ENCODE measurements at places on chromosomes 12 and 14. TPM values are rescaled to one million over a fixed set of nuclear protein-coding genes. Genes with fewer than 3 reads are reported as not detected.

GRCh38 chr14:74859757-74860552, 16.0 kb downstream of the PROX2 start:
- no peak overlapping the region for H3K4me3 ChIP-seq
- H3K36me3 ChIP-seq = no peaks in the 10 kb centered on the region
- no peak for DNase-seq
- H3K27me3 ChIP-seq = no peaks in the 10 kb centered on the region

DNA sequence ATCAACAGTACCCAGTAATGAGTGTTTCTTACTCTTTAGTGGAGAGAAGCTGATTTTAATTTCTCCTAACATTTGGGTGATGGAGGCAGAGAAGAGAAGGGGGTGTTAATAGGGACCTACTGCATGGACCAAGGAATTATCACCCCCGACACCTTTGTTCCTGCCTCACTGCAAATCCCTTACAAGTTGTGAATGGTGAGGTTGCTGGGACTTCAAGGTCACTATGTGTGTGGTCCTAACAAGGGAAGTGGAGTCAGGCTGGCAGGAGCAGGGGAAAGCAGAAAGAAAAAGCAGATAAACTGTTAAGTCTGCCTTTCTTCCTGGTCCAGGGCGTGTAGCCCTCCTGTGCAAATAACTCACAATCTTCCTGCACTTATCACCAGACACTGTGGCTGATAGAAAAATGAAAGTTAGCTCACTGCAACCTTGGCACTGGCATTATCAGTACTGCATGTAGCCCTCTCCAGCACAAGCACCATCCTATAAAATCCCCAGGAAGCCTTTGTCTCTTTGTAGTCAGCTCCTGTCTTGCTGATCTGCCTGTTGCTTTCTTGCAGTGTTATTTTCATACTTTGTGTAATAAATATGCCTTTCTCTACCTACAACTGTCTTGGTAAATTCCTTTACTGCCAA, 112.3 kb upstream of the DNM1L start:
- H3K27me3 ChIP-seq = no peaks in the 10 kb centered on the region
- H3K4me3 ChIP-seq = no peak overlapping the region
- peak overlapping the region; percentile 58 for H3K27ac ChIP-seq
- no peaks in the 10 kb centered on the region for H3K36me3 ChIP-seq
- DNase-seq = no peak

- no peak overlapping the region for H3K4me3 ChIP-seq
- H3K4me1 ChIP-seq = peaks cover 5% of the 10 kb centered on the region
- no peak overlapping the region for H3K27ac ChIP-seq
- H3K36me3 ChIP-seq = no peaks in the 10 kb centered on the region
- no peaks in the 10 kb centered on the region for H3K27me3 ChIP-seq
These were observed 45.1 kb upstream of the MEG3 start for GRCh38 chr14:100780646-100781355.

- DNase-seq = no peak
- no peak overlapping the region for H3K4me3 ChIP-seq
- H3K36me3 ChIP-seq = no peaks in the 10 kb centered on the region
These were observed 31.5 kb upstream of the NUAK1 start for GRCh38 chr12:106170285-106170684.

DNA sequence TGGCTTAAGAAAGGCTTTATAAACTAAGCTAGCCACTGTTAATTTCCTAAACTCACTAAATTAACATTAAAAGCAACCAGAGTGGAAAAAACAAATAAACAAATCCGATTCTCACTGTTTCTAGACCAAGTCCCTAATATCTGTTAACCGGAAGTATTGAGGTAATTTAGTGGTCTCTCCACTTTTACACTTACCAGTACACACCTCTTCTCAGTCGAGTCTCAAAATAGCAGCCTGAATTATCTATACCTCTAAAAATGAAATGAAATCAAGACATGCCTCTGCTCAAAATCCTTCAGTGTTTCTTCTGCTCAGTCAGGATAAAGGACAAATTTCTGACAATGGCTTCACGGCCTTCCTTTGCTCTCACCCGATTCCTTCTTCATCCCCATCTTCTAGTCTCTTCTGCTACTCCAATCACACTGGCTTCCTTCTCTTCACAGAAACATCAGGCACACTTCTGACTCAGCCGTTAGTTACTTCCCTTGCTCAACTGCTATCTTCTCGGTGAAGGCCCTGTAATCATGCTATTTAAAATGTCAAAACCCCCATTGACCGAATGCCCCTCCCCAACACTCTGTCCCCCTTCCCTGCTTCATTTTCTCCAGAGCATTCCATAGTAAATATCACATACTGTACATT, 161.3 kb downstream of the KITLG start:
- no peaks in the 10 kb centered on the region for H3K36me3 ChIP-seq
- peak; percentile 75 for DNase-seq
- H3K4me3 ChIP-seq = no peak overlapping the region
- H3K4me1 ChIP-seq = no peaks in the 10 kb centered on the region

- DNase-seq = no peak
- no peak overlapping the region for H3K27ac ChIP-seq
- no peak overlapping the region for H3K4me3 ChIP-seq
- no peaks in the 10 kb centered on the region for H3K36me3 ChIP-seq
- H3K27me3 ChIP-seq = peaks cover 71% of the 10 kb centered on the region
- H3K4me1 ChIP-seq = no peaks in the 10 kb centered on the region
These were observed 58.3 kb downstream of the SLC8A3 start for GRCh38 chr14:70130482-70130881.

- H3K36me3 ChIP-seq = peaks cover 13% of the 10 kb centered on the region
- no peaks in the 10 kb centered on the region for H3K27me3 ChIP-seq
- no peak overlapping the region for H3K4me3 ChIP-seq
- H3K4me1 ChIP-seq = peaks cover 6% of the 10 kb centered on the region
- no peak for DNase-seq
These were observed 27.5 kb downstream of the TCHP start for GRCh38 chr12:109927622-109928021.

Gene TAS2R50
- polyA plus RNA-seq = not detected

All from cardiac muscle cell (in vitro differentiated cells and primary cell).